NCI-H226 (cell line): ENCODE measurements at places on chromosomes 3 and 15.

- DNase-seq: no peak
These were observed 34.4 kb downstream of the DET1 start for GRCh38 chr15:88512078-88512477.

DNA sequence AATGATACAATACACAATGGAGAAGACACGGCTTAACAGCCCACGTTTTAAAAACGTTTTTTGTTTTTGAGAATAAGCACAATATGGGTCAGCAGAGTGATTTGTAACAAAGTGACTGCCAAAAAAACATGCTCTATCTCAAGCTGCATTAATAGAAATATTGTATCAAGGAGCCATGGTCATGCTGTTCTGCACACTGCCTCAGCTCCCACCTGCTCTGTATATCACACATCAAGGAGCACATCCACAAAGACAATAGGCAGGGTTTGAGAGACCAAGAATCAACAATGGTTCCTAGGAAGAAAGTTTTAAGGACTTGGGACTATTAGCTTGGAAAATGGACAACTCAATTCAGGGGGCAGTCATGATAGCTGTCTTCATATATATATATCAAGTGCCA lies 6.3 kb upstream of the BBX start:
- no peak for DNase-seq

GRCh38 chr3:128408693-128409623 lies 57.7 kb downstream of the DNAJB8 start:
- DNase-seq: no peak

DNA sequence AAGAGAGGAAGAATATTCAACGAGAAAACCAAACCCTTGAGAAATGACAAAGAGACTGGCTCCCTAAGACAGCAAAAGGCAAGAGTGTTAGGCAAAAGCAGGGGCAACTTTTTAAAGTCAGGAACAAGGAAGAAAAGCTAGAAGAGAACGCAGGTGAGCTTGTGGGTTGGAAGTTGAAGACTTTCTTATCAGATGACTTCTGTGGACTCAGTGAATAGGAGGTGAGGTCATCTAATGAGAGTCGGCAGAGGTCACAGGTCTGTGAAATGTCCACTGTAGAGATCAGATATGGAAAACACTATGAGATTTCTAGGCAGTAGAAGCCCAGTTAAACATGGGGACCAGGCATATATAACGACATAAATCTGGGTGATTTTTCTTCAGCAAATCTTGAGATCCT lies 27.2 kb upstream of the TNIK start:
- no peak for DNase-seq

DNA sequence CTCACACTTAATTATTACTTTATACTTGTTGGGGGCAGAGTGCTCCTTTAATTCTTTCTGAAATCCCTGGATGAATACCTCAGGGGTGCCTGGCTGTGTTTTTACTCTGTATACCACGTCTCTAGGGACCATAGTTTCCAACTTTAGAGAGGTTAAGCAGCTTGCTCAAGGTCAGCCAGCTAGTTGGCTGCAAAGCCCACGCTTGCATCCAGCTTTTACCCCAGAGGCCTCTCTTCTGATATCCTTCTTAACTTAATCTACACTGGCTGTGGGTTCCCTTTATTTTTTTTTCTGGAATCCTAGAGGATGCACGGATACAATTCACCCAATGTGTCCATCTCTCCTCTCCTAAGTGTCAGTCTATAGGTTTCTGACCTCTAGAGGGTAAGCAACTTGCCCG lies 1.4 kb downstream of the PDZRN3 start:
- DNase-seq: no peak

DNA sequence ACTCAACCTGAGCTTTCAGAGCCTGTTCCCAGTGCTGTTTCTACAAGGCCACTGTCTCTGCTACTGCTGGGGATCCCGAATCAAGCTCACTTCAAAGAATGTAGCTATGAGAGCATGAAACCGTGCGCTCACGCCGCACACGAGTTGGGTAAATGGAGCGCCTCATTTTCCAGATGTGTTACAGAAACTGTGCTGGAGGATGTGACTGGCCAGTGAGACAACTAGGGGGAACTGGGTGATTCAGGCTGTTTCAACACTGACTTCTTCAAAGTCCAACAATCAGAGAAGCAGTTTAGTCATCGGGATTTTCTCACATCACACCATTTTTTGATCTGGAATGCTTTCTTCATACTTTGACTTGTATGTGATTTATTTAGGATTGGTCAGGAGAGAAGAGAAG lies 3.5 kb downstream of the ZNF710 start:
- DNase-seq: peak; percentile 96

DNA sequence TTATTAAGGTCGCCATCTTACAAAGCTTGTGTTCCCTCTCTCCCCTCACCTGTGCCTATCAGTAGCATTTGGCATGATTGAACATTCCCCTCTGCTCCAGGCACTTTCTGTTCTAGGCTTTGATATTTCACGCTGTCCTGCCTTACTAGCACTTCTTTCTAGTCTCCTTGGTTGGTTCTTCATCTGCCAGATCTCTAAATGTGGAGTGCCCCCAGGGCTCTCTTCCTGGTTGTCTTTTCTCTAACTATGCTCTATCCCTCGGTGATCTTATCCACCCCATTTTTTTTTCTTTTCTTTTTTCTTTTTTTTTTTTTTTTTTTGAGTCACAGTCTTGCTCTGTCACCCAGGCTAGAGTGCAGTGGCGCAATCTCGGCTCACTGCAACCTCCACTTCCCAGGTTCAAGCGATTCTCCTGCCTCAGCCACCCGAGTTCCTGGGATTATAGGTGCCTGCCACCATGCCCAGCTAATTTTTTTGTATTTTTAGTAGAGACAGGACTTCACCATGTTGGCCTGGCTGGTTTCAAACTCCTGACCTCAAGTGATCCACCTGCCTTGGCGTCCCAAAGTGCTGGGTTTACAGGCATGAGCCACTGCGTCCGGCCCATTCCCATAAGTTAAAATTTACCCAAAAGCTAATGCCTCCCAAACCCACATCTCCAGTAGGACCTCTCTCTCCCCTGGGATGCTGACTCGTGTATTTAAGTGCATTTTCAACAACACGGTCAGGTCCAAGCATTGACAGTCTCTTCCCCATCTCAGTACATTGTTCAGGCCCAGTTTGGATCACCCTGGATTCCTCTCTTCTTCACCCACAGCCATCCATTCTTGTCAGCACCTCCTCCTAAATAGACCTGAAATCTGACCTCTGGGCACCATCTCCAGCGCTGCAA lies 5.2 kb downstream of the NUSAP1 start:
- no peak for DNase-seq

DNA sequence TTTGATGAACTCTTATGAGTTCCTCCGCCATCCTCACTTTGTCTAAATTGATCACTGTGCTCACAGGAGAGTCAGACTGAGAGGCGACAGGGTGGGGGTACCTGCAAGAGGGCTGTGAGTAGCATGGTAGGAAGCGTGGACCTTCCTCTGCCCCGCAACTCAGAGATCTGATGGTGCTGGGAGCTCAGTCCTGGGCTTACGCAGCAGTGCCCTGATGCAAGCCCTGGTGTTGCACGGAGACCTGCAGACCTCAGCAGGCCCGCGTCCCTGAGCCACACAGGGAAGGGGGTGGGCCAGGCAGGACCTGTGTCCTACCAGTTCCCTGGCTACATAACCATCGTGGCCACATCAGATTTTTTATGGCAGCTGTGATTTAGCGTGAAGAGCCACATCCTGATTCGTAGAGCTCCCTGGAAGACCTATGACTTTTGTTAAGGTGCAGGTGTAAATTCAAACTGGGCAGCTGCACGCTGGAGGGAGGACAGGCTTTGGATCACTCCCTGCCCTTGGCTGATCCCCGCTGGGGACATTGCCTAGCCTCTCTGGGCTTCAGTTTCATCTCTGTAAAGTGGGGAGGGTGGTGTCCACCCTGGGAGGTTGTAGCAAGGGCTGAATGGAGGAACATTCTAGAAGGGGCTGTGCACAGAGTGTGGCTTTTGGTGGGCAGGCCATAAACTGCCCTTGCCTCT lies 176.1 kb downstream of the KLF13 start:
- DNase-seq: no peak

DNA sequence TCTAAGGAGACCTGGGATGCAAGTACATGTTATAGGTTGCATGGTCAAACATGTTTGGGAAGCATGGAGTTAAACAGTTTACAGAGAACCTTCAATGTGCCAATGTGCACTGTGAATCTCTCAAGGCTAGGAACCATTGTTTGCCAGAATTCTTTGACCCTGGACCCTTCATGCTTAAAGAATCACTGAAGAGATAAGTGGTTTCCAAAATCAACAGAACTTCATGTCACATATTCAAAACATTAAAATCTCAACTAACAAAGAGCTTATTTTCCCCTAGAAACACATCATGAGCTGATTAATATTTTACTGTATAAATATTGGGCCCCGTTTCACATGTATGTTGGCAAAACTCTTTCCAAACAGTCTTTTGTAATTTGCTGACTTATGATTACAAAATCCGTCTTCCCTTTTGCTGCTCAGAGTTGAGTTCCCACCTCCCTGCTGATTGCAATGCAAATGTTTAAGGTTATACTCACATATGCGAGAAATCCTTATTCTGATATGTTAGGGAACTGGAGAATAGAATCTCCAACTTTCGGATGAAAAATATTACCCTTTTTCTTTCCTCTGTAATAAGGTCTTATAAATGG lies 380.2 kb downstream of the DIPK2A start:
- no peak for DNase-seq

DNA sequence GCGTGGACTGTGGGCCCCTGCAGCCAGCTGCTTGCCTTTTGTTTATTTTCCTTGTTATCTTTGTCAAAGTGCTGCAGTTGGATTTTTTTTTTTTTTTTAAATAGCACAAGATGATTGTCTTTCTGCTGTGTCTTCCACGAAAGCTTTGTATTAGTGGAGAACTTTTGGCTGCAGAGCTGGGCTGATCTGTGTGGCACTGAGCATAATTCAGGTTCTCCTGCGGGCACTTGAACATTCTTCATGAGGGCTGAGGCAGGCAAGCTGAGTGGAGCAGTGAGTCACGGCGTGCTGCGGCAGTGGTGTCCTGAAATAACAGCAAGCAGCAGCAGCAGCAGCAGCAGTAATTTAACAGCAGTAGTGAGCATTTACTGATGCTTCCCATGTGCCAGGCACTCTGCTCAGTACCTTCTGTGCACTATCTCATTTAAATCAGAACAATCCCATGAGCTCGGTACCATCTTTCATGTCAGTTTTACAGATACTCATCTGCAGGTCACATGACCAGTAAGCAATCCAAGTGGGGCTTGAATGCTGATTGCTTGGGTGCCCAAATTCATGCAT lies 45.8 kb downstream of the MITF start:
- DNase-seq: peak; percentile 16

GRCh38 chr3:194536871-194537637 lies 50.3 kb upstream of the ATP13A3 start:
- peak; percentile 27 for DNase-seq

DNA sequence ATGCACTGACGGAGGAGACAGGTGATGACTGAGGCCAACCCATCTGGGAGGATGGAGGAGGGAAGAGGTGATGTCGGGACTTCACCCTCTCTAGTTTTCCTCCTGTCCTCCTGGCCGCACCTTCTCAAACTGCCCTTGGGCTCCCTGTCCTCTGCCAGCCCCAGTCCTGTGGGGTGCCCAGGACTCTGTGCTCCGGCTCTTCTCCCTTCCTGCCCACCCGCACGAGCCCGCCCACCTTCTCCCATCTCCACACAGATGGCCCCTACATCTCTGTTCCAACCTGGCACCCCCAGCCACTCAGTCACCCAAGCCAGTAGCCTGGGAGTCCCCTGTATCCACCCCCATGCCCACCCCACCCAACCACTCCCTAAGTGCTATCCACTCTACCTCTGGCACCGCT lies 206.7 kb upstream of the LINGO1 start:
- DNase-seq: no peak

DNA sequence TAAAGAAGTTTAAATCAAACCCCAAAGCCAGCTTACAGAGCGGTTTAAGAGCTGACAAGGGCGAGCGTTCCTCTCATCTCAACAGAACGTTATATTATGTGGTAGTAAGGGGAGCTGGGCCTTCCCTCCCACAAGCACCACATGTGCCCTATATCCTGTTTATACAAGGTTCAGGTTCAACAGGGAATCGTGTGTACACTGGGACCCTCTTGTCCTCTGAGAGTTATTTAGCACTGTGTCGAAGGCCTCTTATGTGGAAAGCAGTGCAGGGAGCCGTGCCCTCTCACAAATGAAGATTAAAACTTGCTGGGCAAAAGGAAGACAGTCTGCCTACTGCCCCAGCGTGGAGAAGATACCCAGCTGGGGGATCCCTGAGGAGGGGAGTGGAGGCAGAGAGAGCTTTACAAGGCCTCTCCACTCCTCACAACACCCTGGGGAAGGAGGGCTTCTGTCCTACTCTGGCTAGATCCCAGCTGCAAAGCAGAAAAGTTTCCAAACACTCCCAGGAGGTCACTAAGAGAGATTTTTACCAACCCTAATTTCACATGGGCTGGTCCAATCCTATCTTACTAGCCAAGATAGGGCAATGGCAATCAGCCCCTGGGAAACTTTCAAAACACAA lies 2.9 kb downstream of the TLE3 start:
- no peak for DNase-seq

GRCh38 chr3:112137781-112138180 lies 4.7 kb upstream of the GCSAM start:
- no peak for DNase-seq

DNA sequence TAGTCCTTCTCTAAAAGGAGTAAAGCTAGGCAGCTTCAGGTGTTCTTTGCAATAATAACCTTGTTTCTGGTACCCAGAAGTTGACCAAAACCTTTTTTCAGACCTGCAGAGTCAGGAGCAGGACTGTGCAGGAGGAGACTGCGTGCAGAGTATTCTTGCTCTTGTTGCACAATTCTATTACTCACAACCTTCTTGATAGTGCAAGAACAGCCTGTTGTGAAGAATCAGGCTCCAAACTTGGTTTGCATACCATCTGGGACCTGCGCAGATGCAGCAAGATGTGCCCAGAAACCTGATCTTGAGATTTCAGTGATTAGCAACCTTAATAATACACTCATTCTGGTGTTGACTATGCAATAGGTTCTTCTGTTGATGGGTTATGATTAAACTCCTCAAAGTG lies 111.9 kb downstream of the ATG7 start:
- peak; percentile 7 for DNase-seq

GRCh38 chr3:187743195-187744141 lies 1.8 kb downstream of the BCL6 start:
- DNase-seq: no peak

DNA sequence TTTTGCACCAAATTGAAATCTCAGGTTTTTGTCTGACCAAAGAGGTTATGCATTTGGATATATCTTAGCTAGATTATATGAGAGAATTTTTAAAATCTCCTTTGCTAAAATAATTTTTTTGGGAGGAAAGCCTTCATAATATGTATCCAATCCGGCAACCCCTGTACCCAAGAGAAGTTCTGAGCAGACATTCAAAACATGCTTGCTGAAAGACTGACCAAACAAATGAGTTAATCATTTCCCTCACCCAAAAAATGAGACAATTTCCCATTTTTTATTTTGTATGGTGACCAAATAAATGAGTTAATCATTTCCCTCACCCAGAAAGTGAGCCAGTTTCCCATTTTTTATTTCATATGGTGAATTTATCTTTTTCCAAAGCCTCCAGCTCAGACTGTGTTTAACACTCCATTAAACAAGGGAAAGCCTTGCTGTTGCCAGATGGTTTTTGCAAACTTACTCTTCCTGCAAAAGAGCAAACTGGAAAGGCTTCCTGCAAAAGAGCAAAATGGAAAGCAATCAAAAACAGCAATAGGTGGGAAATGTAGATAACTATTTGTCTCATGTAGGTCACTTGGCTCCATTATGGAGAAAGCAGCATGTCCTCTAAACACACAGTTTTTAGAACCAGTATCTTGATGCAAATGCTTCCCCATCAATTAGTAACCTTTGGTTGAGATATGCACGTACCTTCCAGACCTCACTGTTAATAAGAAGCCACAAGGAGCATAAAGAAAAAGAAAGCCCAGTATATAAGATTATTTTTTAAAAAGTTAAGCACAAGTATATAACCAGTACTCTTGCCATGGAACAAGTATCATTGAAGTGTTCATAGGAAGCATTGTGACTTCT lies 78.4 kb upstream of the OSTN start:
- no peak for DNase-seq
